Fibroblast of skin of back (primary cell): ENCODE measurements at places on chromosomes 3 and 15.

DNA sequence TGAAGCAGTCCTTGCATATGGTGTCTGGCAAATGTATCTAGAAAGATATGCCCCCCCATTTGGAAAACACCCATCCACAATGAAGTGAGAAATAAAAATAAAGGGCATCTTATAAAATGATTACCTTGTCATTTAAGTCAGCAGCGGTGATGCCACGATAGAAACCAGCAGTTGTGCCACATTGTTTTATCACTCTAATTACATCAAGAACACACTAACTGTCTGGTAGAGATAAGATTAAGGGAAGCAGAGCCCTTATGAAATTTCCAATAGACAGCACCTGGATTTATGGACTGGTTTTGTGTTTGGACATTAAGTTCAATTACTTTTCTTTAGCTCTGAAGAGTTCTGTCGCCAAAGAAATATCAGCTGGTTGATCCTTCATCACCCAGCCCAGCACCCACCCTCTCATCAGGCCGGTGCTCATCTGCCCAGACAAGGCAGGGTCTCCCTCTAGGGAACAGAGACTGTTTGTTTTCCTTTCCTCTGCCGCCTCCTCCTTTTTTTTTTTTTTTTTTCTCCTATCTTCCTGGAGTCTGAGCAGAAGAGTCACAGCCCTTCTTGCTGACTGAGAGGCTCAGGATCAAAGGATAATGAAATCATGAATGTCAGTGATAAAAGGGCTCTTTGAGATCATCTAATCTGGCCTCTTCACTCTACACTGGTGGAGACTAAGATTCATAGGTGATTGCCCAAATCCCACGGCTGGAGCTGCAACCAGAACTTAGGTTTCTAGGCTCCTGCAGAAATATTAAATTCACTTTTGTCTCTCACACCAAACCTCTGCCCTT is 464.1 kb downstream of the NTRK3 start:
- no peak for DNase-seq

GRCh38 chr15:29103824-29104565 is 165.6 kb downstream of the NSMCE3 start:
- DNase-seq, result peak; percentile 81

- DNase-seq, result peak; percentile 30
These were observed 74.1 kb downstream of the TRAK1 start for GRCh38 chr3:42165211-42165610.

DNA sequence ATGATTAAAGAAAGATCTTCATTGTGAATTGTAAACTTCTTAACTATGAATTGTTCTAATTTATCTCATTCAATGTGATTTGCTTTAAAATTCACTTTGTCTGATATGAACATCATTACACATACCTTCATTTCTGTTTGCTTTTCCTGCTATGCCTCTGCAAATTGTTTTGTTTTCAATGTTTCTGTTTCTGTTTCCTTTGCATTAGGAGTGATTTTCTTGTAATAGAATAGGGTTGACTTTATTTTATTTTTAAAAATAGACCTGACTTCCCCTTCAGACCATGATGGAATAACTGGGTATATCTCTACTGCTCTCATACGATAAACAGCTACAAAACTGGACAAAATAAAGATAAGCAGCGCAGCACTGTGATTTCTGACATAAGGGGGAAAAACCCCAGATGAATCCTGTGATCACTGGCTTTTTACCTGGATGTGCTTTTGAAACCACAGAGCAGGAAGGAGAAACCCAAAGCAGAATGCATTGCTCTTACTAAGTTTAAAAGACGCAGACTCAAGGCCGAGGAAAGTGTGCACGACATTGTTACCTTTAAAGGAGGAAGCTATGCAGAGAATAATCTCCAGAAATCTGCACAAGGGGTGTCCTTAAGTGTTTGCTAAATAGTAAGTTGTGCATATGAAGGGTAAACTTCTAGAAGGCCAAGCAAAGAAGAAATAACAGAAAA is 420.2 kb downstream of the TBC1D5 start:
- no peak for DNase-seq

DNA sequence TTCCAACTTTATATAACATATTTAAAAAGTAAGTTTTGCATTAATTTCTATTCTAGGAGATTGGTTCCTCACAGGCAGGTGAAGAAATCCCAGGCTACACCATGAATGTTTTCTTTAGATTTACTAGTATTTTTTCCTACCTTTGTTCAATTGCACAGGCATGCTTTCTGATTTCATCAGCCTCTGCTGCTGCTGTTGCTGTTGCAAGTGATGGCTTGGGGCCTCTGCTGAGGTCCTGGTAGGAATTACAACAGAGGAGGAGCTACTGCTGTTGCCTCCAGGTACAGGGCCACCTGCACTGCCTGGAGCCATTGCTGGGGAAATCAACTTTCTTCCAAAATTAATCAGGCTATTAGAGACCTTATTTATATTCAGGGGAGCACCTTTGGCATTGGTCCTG is 353.3 kb downstream of the PLCL2 start:
- no peak for DNase-seq

GRCh38 chr3:141266186-141266585 is 34.6 kb downstream of the PXYLP1 start:
- no peak for DNase-seq

GRCh38 chr15:38598749-38599148 is 34.1 kb upstream of the RASGRP1 start:
- no peak for DNase-seq

DNA sequence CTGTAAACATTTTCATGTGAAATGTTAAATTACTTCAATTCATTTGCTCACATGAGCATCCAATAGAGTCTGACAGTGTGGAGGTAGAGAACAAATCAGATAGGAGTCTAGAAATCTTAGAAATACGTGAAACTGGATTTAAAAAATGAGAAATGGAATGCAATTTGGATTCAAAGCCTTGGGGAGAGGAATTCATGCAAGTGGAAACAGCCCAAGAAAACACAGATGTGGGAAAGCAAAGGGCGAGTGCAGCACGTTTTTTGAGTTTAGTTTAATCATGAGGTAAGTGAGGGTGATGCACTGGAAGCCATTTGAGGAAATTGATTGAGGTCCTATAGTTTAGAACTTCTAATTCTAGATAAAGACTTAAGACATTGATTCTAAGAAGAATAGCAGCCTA is 434.7 kb downstream of the C3orf38 start:
- DNase-seq, result no peak

GRCh38 chr15:70160267-70160666 is 62.5 kb upstream of the TLE3 start:
- DNase-seq, result no peak

DNA sequence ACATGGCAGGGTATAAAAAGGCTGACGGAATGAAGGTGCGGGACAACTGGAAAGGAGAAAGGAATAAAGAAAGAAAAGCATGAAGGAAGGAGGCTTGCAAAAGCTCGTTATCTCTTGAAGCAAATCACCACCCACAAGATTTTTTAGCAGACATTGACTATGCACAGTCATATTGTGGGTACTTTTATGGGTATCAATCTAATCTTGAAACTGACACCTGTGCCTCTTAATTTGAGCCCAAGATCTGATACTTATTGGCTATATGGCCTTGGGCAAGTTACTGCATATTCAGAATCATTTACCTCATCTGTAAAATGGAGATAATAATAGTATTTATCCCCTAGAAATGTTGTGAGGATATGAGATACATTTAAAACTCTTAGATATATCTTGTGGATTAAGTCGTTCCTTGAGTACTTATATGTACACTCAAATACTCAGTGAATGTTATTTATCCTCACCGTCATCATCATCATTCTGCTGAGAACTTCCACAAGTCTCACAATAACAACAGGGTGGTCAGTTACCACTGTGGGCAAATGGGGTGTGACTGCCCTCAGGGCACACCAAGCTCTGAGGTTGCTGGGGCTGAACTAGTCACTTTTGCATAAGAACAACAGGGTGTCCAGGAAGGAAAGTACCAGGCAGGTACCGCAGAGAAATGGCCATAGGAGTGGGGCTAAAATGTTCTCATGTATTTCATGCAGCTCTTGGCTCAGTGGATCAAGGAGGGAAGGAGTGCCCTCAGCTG is 266.1 kb downstream of the SLC9A9 start:
- DNase-seq, result no peak

DNA sequence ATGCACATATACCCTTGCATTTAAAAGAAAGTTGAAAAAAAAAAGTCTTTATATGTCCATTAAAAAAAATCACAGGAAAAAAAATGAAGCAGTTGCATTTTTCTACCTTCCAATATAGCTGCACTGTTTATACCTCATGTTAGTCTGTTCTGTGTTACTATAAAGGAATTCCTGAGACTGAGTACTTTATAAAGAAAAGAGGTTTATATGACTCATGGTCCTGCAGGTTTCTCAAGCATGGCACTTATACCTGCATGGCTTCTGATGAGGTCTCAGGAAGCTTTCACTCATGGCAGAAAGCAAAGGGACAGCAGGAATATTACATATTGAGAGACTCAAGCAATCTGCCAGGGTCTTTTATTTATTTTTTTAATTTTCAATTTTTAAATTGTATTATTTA is 277.2 kb upstream of the BCHE start:
- no peak for DNase-seq

- no peak for DNase-seq
These were observed 12.5 kb downstream of the MRPS25 start for GRCh38 chr3:15052335-15053242.

GRCh38 chr3:71987089-71987735 is 202.3 kb upstream of the PROK2 start:
- DNase-seq, result peak; percentile 25

DNA sequence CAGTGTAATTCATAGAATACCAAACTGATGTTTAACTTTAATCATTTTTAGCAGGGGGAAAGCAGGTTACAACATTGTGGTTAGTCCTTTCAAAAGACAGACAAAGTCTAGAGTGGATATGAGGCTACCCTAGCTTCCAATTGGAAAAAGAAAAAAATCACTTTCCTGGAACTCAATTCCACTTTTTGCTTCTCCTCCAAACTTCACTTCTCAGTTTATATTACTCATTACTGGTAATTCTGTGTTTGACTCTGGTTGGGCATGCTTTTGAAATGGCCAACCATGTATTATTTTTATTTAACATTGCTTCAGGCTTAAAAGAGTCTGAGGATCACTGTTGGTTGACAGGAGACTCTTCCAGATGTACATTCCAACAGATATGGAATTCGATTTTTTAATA is 84.8 kb downstream of the RAP2B start:
- DNase-seq, result peak; percentile 83

- no peak for DNase-seq
These were observed 44.3 kb upstream of the C3orf49 start for GRCh38 chr3:63774781-63775180.

GRCh38 chr15:61083081-61083787 is 145.9 kb downstream of the RORA start:
- no peak for DNase-seq

DNA sequence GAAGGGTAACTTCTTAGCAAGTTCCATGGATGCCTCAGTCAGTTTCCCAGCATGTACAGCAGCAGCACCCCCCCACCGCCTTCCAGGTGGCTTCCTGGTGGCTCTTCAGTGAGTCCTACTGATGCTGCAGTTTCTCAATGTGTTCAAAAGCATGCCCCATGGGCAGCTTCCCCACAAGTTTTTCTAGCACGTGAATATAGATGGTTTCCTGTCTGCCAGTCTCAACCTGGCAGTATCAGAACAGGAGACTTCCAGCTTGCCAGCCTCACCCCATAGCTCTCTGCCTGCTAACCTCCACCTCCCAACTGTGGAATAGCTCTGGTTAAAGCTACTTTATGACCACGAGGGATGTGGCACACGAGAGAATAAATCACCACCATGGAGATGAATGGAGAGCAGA is 188.3 kb upstream of the SLCO3A1 start:
- no peak for DNase-seq

DNA sequence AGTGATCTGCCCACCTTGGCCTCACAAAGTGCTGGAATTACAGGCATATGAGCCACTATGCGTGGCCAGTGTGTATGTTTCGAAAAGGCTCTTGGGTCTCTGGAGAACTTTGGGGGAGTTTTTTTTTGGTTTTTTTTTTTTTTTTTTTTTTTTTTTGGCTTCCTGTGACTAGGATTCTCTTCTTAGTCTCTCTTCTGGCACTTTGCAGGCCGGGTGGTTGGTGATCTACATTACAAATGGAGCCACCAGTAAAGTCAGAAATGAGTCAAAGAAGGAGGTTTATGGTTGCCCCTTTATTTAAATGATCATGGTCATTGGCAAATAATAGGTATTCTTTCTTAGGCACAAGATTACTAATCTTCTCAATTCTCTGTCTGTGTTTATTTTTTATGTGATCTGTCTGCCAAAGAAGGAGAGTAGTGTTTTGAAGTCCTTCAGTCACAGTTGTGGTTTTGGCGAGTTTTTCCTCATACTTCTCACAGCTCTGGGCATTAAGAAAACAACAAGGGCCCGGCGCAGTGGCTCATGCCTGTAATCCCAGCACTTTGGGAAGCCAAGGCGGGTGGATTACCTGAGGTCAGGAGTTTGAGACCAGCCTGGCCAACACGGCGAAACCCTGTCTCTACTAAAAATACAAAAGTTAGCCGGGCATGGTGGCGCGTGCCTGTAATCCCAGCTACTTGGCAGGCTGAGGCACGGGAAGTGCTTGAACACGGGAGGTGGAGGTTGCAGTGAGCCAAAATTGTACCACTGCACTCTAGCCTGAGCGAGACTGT is 38.3 kb downstream of the PDE8A start:
- peak; percentile 25 for DNase-seq
